GM23248 (cell line): ENCODE measurements at places on chromosomes 12 and 14.

GRCh38 chr12:76272287-76272686 is 75.9 kb downstream of the BBS10 start:
- no peak for DNase-seq

- no peak for DNase-seq
Measured at GRCh38 chr14:20365928-20366327, 22.5 kb downstream of the PARP2 start.

- DNase-seq = no peak
Measured at GRCh38 chr12:39230086-39230485, 212.8 kb downstream of the KIF21A start.

DNA sequence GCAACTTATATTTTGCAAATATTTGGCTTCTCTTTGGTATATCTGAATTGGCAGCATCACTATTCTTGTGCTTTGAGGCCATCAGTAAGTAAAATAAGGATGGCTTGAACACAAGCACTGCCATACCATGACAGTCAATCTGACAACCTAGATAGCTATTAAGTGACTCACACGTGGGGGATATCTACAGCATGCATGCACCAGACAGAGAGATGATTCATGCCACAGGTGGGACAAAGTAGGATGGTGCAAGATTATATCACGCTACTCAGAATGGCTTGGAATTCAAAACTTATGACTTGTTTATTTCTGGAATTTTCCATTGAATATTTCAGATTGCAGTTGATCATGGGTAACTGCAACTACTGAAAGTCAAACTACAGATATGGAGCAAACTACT is 675.6 kb upstream of the MDGA2 start:
- no peak for DNase-seq
